ENCODE measurements at places on chromosomes 12 and 14.

GRCh38 chr12:124190312-124191023, 104.4 kb upstream of the RFLNA start:
- DNase-seq, result no peak

- no peak for DNase-seq
Observed at GRCh38 chr12:68611094-68611805, 551 bp downstream of the RAP1B start.

GRCh38 chr12:107475900-107476299, 209.7 kb upstream of the PWP1 start:
- DNase-seq, result no peak

GRCh38 chr14:35883677-35884293, 57.6 kb downstream of the BRMS1L start:
- DNase-seq, result no peak

GRCh38 chr12:27185234-27186021, 58.7 kb upstream of the STK38L start:
- DNase-seq, result no peak

DNA sequence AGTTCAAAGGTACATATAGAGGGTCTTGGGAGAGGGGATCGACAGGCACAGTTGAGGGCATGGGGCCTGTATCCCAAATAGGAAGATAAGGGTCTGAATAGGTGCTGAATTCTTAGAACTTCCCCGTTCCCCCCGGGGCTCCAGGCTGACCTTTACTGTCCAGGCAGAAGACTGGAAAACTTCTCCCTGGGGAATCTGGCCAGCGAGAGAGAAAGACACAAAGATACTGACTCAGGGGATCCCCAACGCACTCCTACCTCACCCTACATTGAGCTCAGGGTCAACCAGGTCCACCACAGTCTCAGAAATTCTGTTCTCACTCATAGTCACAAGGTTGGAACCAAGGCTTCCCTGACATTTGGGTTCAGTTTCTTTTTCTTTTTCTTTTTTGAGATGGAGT, 46.2 kb downstream of the ACACB start:
- no peak for DNase-seq

GRCh38 chr12:39426636-39427240, 16.2 kb downstream of the KIF21A start:
- DNase-seq, result no peak

DNA sequence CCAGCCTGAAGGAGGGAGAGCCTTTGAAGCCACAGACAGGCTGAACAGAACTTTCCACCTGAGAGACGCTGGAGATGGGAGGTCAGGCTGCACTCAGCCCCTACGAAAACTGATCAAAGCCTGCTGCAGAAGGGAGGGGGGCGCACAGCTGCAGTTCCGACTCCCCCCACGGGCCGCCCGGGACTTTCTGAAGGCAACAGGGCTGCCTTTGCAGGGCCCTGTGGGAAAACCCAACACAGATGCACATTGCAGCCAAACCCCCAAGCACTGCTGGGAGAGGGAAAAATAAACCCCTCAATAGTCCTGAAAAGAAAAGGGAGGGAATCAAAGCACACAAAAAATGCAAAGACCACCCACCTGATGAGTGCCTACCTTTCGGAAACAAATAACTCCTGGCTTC, 290.6 kb downstream of the ZFP36L1 start:
- DNase-seq, result no peak

GRCh38 chr12:7877420-7877819, 4.7 kb upstream of the SLC2A14 start:
- no peak for DNase-seq

- DNase-seq, result no peak
Observed at GRCh38 chr12:57846285-57846576, 298 bp downstream of the CTDSP2 start.

- no peak for DNase-seq
Observed at GRCh38 chr14:82755923-82756322, 1222.3 kb upstream of the SEL1L start.

- DNase-seq, result no peak
Observed at GRCh38 chr14:94396628-94397225, 8.3 kb upstream of the SERPINA1 start.

- no peak for DNase-seq
Observed at GRCh38 chr14:73786636-73787485, 64.8 kb upstream of the PTGR2 start.

All from fibroblast of skin of left quadriceps (primary cell).